ENCODE measurements at places on chromosomes 16 and 17. TPM values are rescaled to one million over a fixed set of nuclear protein-coding genes. Genes with fewer than 3 reads are reported as not detected.

Gene PRSS21
- not detected for total RNA-seq

Gene CAPNS2
- total RNA-seq = not detected

Gene GLIS2
- 3.1 TPM for total RNA-seq

DNA sequence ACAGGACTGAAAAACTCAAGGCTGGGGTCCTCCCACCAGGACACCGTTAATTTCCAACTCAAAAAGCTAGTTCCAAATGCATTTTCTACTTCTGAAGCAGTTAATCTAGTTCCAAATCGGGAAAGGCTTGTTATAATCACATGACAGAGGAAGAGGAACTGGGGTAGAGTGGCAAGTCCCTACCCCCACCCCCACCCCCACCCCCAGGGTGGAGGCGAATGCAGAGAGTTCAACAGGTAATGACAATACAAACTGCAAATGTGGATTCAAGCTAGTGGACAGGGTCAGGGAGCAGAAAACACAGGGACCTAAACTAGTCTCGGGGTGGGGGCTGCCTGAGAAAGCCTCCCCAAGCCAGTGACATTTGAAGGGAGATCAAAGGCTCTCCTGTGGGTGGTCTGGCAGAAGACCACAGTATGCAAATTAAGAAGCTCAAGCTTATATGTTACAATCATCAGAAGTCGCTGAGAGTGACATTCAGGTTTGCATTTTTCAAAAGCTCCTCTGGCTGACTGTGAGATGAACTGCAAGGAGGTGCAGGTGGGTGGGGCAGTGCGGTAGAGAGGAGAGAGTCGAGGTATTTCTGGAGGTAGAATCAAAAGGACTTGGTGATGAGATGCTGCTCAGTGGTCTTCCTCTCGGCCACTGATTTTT is 56.4 kb upstream of the SLC25A19 start:
- no peak for DNase-seq

DNA sequence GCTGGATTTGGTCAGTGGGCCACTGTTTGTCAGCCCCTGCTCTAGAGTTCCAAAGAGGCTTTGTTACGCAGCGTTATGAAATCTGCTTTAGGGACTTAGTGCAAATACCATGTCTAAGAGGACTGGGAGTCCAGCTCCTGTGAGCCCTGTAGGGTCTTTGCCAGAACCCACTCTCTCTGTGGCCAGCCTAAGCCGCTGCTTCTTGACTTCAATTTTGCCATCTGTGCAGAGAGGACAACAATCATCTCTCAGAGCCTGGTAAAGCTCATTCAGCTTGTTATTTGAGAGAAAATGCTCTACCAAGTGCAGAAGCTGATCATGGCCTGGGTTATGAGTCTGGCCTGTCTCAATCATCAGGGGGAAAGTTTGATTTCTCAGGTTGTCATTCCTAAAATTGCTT is 17.9 kb downstream of the CA10 start:
- no peak for DNase-seq

DNA sequence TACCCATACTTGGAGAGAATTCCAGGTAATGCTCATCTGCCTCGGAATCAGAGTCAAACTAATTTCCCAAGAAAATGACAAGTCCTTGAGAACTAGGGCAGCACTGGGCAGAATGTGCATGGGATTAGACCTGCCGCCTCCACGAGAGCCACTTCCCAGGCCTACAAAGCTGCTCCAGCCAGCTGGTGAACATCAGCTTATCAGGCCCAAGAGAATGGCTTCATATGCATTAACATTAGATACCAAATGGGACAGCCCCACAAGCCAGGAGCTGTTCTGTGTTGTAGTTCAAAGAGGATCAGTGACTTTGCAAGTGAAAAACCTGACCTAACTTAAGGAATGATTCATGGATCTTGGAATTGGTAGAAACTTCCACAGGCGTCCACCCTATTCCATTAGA is 203.3 kb downstream of the CYLD start:
- no peak for DNase-seq

GRCh38 chr16:55012362-55012761 is 81.7 kb downstream of the IRX5 start:
- DNase-seq = no peak

DNA sequence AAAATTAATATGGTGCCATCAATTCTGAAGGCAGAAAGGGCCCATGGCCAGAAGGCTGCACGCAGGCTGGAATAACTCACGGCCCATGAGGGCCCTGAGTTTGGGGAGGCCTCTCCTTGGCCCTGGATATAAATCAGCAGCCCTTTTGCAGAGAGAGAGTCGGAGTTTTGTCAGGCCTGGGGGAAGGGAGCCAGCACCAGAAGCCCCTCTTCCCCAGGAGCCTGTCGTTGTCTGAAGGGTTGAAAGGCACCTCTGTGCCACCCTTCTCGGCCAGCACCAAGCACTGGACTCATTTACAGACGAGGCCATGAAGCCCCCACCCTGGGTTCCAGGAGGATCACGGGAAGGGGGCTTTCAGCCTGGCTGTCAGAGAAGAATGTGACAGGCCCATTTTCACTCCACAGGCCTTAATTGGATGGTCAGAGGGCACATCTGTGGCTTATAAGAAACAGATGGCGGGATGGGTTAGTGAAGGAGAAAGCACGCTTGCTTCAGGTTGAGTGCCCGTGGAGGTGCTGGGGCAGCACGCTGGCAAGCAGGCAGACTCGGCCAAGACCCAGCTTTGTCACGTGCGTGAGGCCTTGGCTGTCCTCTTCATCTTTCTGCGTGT is 140.6 kb downstream of the CLEC16A start:
- no peak for DNase-seq
